ENCODE measurements at places on chromosomes 5 and 9.

- no peak for DNase-seq
Observed at GRCh38 chr5:6585939-6586646, 46.8 kb downstream of the NSUN2 start.

- DNase-seq: no peak
Observed at GRCh38 chr5:62922191-62922590, 343.6 kb downstream of the LRRC70 start.

- no peak for DNase-seq
Observed at GRCh38 chr5:163571744-163572143, 66.3 kb downstream of the MAT2B start.

DNA sequence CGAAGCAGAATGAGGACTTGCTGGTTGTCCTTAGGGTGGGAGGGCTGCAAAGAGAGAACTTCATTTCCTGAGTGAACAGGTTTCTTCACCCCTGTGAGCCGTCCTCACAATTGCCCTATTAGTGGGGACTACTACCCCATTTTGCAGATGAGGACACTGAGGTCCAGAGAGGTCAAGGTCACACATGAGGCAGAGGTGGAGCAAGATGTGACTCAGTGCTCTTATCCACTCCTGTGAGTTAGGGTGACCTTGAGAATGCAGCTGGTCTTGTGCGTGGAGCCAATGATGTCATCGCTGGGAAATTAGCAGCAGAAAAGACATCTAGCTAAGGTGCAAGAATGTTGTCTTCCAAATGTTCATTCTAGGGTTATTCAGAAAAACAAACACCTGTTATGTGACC is 26.9 kb downstream of the GPRIN1 start:
- DNase-seq: no peak

GRCh38 chr9:2466703-2467102 is 154.9 kb upstream of the VLDLR start:
- no peak for DNase-seq

GRCh38 chr9:5483306-5483705 is 27.0 kb upstream of the PDCD1LG2 start:
- DNase-seq: no peak

DNA sequence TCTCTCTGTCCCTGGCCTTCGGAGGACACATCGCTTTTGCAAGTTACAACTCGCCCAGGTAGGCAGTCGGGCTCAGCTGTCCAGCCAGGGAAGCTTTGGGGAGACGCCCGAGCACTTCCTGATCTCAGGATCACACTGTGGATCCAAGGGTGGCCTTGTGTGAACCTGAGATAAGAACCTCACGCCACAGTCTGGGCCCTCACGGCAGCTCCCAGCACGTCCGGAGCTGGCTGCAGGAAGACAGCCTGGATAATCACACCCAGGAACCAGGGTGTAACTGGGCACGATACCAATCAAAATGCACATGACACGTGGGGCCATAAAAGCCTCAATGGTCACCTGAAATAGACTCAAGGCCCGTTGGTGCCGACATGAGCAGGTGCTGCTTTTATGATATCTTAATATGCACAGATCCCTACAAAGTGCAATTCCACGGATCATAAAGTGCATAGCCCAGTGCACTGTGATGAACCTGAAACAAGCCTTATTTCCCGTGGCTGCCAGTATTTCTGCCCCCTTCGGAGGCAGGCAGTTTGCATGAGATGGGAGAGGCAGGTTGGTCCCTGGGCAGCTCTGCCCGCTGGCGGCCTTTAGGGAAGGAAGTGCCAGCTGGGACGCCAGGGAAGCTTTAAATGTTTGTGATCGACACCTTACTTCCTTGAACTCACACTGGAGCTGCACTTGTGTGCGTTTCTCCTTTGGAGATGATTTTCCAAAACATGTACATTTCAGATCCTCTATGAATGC is 14.5 kb downstream of the SLC6A18 start:
- no peak for DNase-seq

DNA sequence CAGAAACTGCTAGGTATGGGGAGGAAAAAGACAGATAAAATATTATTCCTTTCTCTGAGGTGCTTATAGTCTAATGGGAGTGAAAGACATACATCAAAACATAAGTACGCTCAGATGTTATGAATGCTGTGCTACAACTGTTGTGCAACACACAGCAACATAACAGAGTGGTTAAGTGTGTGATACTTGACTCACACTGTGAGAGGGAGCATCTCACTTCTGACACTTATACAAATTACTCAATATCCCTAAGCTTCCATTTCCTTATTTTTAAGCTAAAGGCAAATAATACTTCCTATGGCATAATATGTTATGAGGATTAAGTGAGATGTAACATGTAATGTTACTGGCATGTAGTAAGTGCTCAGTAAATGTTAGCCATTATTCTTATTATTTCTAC is 110.6 kb upstream of the FER start:
- DNase-seq: no peak

GRCh38 chr5:137481596-137481995 is 17.5 kb downstream of the SPOCK1 start:
- no peak for DNase-seq

DNA sequence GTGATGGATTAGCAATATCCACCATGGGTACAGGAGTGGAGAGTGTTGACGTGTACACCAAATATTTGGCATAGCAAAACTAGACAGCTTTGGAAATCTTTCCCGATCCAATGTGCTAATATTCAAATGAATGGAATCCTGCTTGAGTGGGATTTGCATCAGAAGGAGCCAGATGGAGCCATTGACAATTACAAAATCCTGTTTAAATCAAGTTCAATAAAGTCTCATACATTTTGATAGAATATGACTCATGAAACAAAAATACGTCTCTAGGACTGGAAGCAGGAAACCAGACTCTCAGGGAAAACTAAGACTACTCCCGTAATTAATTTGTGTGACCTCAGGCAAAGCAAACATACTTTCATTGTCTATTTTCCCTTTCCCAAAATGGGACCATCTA is 13.0 kb downstream of the TNC start:
- no peak for DNase-seq

DNA sequence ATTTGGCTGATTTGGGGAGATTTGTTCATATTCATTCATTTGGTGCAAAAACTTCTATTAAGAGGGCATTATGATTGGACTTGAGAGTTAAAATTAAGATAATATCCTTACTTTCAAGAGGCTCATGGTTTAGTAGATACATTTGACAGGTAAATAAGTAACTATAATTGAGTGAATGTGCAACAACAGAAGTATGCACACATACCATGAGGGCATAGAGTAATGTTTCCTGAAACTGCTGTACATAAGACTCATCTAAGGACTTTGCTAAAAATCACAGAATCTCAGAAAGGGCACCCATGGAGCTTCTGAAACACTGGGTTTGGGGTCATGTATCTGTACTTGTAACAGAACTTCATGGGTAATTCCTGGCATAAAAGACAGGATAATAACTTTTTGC is 70.1 kb upstream of the PPP2R2B start:
- no peak for DNase-seq

- no peak for DNase-seq
Observed at GRCh38 chr9:113581865-113582697, 118.6 kb downstream of the RGS3 start.

DNA sequence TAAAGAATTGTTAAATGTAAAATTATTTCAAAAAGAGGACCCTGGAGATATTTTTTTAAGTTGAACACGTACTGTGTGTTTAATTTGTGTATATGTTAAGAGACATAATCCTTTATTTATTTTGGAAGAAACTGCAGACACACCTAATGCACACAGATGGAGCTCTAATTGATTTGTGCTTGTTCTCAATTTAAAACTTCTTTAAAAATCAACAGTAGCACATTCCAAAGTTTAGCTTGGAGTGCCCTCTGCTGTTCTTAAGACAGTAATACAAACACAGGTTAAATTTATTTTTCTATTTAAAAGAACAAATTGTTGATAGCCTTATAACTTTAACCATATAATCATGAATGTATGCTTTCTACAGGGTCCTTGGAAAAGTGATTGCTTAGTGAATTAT is 277.6 kb upstream of the ADAMTS16 start:
- no peak for DNase-seq

GRCh38 chr5:116806836-116807235 is 232.2 kb upstream of the SEMA6A start:
- DNase-seq: no peak

GRCh38 chr9:128903871-128904620 is 16.7 kb upstream of the PHYHD1 start:
- DNase-seq: no peak

- no peak for DNase-seq
Observed at GRCh38 chr5:169164481-169164925, 136.4 kb downstream of the SLIT3 start.

DNA sequence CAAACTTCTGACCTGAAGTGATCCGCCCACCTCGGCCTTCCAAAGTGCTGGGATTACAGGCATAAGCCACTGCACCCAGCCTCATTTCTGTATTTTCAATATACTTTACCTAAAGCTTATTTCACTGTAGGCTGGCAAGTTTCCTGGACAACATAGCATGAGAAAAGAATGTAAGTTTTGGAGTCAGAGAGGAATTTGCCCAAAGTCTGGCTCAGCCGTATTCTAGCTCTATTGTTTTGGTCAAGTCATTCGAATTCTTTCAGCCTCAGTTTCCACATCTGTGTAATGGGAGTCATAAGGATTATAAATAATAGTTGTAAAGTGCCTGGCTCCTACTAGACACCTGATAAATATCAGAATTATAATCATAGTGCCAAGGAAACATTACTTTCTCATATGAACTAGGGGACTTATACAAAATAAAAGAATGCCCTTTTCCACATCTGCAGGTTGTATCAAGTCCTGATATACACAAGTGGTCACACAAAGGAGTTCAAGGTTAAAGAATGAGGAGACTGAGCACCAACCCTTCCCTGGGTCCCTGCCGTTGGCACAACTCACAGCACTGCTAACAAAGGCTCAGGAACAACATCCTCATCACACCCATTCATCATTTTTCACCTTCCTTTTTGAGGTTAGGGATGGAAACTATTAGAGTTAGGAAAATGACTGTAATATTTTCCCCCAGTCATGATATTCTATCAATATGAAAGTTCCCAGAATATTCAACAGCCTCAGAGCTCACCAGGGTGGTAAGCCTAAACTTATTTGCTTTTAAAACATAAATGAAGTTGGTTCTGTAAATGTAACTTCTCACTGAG is 34.6 kb upstream of the RAI14 start:
- DNase-seq: no peak

DNA sequence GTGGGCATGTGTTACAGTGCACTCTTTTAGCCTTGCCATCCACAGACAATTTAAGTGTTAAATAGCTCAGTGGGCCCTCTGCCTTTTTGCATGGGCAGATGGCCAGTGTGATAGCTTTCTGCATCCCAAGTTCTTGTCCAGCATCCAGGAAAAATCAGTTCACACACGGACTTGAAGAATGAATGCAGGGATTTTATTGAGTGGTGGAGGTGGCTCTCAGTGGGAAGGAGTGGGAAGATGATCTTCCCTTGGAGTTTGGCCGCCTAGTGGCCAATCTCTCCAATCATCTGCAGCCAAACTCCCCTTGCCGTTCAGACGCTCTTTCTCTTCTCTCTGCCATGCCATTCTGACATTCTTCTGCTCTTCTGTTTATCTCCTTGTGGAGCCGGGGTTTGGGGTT is 322.4 kb upstream of the GRAMD2B start:
- no peak for DNase-seq

- no peak for DNase-seq
Observed at GRCh38 chr5:113083481-113083880, 106.9 kb downstream of the DCP2 start.

DNA sequence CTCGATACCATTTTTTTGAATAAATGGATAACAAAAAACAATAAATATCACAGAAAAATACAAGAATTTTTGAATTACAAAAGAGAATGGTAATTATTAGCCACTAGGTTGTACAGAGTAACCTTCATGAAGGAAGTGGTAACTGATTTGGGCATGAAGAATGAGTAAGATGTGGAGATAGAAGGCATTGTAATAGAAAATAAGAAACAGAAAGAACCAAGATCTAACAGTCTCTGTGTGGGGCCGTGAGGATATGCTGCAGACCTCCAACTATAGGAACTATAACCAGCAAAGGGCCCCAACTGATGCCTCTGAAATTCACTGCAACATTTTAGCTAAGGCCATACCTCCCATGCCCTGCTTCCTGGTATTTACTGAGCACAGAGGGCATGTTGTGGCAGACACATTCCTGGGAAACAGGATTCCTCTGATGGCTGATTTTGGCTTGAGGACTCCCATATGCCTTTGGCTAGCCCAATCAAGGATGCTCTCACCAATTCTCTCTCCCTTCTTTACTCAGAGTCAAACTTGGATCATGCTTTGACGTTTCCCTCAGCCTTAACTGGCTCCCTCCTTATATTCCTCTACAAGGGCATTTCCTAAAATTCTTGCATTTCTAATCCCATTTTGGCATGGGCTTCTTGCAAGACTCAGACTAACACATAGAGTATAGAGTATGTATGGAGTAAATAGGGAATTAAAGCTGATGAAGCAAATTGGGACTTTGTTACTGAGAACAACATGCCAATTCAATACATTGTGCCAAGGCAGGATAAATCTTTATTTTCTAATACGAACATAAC is 208.9 kb downstream of the PDE4D start:
- DNase-seq: no peak

- DNase-seq: no peak
Observed at GRCh38 chr5:38555354-38556087, 925 bp downstream of the LIFR start.

GRCh38 chr5:60687927-60688720 is 11.8 kb downstream of the DEPDC1B start:
- DNase-seq: no peak

DNA sequence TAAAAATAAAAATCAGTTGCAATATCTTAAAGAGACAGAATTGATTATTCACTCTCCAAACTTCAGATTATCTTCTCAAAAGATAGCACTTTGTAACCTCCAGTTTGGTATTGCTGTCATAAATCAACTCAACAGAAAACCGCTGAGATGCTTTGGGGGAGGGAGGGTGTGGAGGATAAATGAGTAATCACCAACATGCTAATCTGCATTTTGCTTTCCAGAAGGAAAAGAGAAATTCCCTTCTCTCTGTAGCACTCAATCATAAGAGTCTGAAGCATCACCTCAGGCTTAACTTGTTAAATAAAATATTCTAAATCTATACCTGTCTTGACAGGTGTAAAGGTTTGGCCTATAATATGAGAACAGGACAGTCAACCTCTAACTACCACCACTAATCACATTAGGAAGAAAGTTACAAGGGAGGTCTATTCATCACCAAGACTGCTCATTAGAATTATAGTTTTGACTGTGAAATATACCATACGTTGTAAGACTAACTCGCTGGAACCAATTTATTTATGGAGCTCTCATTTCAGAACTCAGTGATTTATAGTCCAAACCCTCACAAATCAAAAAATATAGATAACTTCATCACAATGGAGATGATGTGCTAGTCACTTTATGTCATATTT is 89.0 kb downstream of the PIK3R1 start:
- DNase-seq: no peak

DNA sequence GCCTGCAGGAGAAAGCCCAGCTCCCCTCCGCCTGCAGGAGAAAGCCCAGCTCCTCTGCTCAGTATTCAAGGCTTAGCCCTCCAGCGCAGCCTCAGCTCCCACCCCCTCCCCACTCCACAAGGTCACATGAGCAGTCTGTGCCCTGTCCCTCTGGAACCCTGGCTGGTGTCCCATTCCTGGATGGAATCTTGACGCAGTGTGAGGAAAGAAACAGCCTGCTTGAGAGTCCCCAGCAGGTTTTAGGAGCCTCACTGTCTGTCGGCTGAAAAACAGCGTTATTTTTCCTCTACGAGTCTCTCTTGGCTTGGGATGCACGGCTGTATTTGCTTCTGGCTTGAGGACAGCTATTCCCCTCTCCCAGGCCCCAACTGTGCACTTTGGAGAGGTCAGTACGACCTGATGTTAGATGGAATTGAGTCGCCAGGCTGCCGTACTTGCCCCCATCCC is 210.1 kb upstream of the TRIM32 start:
- DNase-seq: no peak

Data from cortex of kidney (tissue), 1 donor.